CD4-positive, alpha-beta T cell (primary cell): ENCODE measurements at places on chromosomes 3 and 15. TPM values are rescaled to one million over a fixed set of nuclear protein-coding genes. Genes with fewer than 3 reads are reported as not detected.

Gene TMEM45A
- 0.08 TPM for total RNA-seq

Gene ACSBG1
- 0.05 TPM for total RNA-seq

Gene MIX23
- total RNA-seq = 17.5 TPM

Gene ZNF280D
- 27.2 TPM for total RNA-seq

Gene CLDN16
- total RNA-seq = not detected

DNA sequence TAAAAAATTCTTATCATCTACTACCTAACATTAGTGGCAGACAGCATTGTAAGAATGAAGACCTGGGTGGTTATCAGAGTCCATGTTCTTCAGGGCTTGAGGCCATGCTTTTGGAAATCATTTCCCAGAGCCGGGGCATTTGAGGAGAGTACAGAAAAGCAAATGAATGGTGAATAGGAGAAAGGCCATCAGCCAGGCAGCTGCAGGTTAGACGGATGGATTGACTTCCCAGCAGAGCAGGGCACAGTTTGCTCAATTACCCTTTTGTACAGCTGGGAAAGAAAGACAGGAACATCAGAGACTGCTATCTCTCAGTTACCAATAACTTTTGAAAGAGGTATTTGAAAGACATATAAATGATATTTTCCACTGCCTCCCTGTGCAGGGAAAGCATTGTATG, 135.6 kb downstream of the ALCAM start:
- H3K4me3 ChIP-seq = no peak overlapping the region
- DNase-seq = no peak
- H3K27ac ChIP-seq = no peak overlapping the region
- no peaks in the 10 kb centered on the region for H3K4me1 ChIP-seq
- H3K36me3 ChIP-seq = no peaks in the 10 kb centered on the region

GRCh38 chr15:48609486-48609885, 36.0 kb downstream of the FBN1 start:
- no peak overlapping the region for H3K27ac ChIP-seq
- no peaks in the 10 kb centered on the region for H3K4me1 ChIP-seq
- DNase-seq = no peak
- H3K27me3 ChIP-seq = no peaks in the 10 kb centered on the region

- H3K27me3 ChIP-seq = no peaks in the 10 kb centered on the region
- H3K4me1 ChIP-seq = peaks cover 13% of the 10 kb centered on the region
- H3K4me3 ChIP-seq = peak overlapping the region; percentile 78
- peak overlapping the region; percentile 82 for H3K27ac ChIP-seq
- peak; percentile 48 for DNase-seq
- no peaks in the 10 kb centered on the region for H3K36me3 ChIP-seq
Measured at GRCh38 chr15:80059786-80060355, 395 bp downstream of the ZFAND6 start.

GRCh38 chr3:139105154-139105702, 60.5 kb upstream of the PRR23C start:
- H3K4me1 ChIP-seq = no peaks in the 10 kb centered on the region
- DNase-seq = no peak
- peaks cover 9% of the 10 kb centered on the region for H3K27me3 ChIP-seq
- no peak overlapping the region for H3K4me3 ChIP-seq
- H3K27ac ChIP-seq = no peak overlapping the region

- H3K4me3 ChIP-seq = no peak overlapping the region
- H3K27ac ChIP-seq = no peak overlapping the region
- no peaks in the 10 kb centered on the region for H3K4me1 ChIP-seq
- no peaks in the 10 kb centered on the region for H3K36me3 ChIP-seq
Measured at GRCh38 chr3:9194509-9195184, 54.8 kb downstream of the SRGAP3 start.

- no peak overlapping the region for H3K27ac ChIP-seq
- H3K4me1 ChIP-seq = no peaks in the 10 kb centered on the region
- H3K36me3 ChIP-seq = no peaks in the 10 kb centered on the region
- no peak overlapping the region for H3K4me3 ChIP-seq
- no peaks in the 10 kb centered on the region for H3K27me3 ChIP-seq
Measured at GRCh38 chr15:70715840-70716485, 47.4 kb downstream of the UACA start.

DNA sequence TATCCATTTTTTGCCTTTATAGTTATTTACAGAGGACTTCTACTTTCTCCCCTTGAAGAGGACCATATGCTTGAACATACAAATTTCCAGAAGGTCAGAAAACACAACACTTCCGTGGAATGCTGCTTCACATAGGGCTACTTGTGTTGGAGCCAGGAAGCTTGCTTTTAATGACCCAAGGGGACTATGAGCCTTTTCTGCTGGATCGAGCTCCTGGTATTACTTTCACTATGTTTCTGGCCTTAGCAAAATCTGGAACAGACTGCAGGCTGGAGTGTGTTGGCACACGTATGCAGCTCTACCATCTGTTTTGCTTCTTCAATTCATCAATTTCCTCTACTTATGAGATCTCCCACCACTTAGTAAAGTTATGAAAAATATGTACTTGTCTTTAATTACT, 69.3 kb upstream of the CBLB start:
- DNase-seq = no peak
- H3K4me1 ChIP-seq = no peaks in the 10 kb centered on the region
- H3K4me3 ChIP-seq = no peak overlapping the region
- H3K27me3 ChIP-seq = no peaks in the 10 kb centered on the region
- H3K36me3 ChIP-seq = no peaks in the 10 kb centered on the region

GRCh38 chr3:152060701-152061100, 187.3 kb downstream of the SUCNR1 start:
- H3K27ac ChIP-seq = no peak overlapping the region
- no peaks in the 10 kb centered on the region for H3K36me3 ChIP-seq
- H3K27me3 ChIP-seq = no peaks in the 10 kb centered on the region

GRCh38 chr3:41202834-41203345, 3.6 kb downstream of the CTNNB1 start:
- H3K27ac ChIP-seq = no peak overlapping the region
- no peak overlapping the region for H3K4me3 ChIP-seq
- peaks cover 25% of the 10 kb centered on the region for H3K4me1 ChIP-seq
- DNase-seq = no peak
- no peaks in the 10 kb centered on the region for H3K27me3 ChIP-seq
- H3K36me3 ChIP-seq = no peaks in the 10 kb centered on the region
